GM12892 (cell line): ENCODE measurements at places on chromosomes 4 and X.

- DNase-seq = no peak
Measured at GRCh38 chr4:149690726-149691125, 124.9 kb downstream of the IQCM start.

GRCh38 chr4:103073792-103074438 lies 2.6 kb downstream of the SLC9B2 start:
- DNase-seq = no peak

- DNase-seq = no peak
Measured at GRCh38 chr4:34309383-34309906, 1934.9 kb downstream of the ARAP2 start.

DNA sequence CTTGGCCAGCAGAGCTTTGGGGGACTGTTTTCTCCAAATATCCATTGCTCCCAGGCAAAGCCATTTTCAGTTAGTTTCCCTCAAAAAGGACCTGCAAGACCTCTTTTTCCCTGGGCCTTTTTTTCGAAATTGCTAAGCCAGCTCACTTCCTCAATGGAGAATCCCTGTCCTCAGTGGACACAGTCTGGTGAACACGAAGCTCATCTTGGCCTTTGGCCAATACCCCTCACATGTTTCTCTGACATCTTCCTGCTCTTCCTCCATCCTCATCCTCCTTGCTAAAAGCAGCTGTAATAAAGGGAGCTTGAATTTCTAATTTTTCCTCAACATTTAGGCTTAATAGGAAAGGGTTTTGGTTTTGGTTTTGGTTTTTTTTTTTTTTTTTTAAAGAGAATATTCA lies 17.6 kb upstream of the PRPS1 start:
- no peak for DNase-seq

DNA sequence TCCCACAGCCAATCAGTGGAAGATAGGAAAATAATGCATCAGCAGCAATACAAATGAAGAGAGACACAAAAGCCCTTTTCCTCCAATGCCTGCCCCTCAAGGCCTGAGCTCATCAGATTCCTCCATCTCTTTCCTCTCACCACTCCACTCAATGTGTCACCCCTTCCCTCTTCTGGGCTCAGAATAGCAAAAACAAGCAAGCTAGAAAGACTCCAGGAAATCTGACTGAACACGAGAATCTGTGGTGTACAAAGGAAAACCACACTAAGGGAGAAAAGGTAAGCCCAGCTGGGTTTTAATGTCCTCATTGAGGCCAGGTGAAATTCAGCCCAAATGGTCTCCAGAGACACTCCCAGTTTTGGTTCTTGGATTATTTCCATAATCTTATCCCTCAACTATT lies 46.3 kb downstream of the ARHGEF9 start:
- no peak for DNase-seq

GRCh38 chrX:103910430-103910829 lies 52.0 kb upstream of the TMSB15B start:
- no peak for DNase-seq

GRCh38 chr4:8353912-8354453 lies 84.4 kb downstream of the HTRA3 start:
- DNase-seq = no peak

DNA sequence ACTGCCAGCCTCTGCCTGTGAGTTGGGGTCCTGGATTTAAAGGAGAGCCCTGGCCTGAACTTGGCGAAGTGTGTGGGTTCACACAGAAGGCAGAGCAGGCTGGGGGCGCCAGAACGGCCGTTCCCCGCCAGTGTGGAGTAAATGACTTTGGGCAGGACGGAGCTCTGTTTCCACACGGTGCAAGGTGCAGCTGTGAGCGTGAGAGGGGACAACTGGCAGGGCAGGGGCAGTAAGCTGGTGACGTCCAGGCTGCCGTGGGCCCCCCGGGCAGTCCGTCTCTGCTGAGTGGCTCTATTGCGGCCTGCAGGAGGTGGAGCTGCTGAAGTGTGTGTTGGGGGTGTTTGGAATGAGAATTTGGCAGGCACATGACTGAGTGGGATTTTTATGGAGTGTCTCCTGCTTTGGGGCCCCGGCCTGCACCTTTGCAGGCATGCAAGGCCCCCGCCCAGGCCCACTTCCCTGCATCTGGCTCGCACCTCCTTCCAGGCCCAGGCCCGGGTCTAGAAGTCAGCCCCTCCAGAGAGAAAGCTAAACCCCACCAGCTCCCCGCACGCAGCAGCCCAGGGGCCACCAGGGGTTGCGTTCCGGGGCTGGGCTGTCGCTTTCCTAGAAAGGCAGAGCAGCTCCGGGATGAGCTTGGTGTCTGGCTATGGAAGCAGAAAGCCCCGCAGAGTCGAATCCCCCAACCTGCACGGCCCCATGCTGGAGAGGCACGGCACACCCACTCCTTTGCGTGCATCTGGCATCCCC lies 62.2 kb upstream of the GRPEL1 start:
- no peak for DNase-seq

- no peak for DNase-seq
Measured at GRCh38 chr4:143473334-143474126, 40.0 kb upstream of the SMARCA5 start.

DNA sequence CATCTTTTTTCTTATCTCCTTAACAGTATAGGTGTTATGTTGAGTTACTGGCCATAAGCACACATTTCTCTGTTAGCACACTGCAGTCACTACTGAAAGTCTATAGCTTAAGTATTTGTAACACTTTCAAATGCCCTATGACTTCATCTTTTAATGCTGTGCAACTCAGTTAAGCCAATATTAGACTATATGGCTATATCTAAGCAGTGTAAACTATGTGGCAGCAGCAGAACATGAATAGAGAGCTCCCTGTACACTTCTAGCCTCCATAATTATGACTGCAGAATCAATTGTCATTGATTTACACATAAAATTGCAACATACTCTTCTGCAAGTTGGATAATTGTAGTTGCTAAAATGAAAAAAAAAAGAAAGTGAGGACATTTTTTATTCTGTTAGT lies 250.3 kb downstream of the EPHA5 start:
- no peak for DNase-seq

DNA sequence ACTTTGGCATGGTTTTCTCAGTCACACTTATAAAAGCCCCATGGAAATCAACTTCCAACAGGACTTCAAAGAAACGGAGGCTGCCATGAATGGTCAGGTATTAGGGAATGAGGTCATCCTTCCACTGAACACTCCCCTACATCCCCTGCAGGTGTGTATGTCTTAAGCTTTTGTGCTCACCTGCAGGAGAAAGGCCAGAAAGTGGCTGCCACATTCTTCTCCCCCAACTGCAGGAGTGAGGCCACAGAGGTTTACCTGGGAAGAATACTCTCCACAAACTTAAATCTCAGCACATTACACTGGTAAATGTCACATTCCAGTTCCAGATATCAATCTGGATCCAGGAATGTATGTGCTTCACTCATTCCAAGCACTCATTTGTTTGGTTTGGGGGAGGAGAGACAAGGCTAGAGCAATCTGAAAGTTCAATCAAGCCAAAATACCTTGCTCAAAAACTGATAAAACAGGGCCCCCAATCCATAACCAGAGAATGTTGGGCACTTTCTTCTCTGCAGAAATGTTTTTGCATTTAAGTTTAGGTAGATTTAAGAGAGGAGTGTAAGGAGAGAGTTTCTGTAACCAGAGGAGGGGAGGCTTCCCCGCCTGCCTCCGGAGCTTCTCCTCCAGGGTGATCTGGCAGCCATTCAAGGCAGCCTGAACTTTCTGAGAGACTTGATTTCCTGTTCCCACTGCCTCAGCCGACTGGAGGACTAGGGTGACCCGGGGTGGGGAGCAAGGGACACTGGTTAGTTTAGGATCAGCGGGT lies 15.4 kb downstream of the FAM9C start:
- DNase-seq = no peak

DNA sequence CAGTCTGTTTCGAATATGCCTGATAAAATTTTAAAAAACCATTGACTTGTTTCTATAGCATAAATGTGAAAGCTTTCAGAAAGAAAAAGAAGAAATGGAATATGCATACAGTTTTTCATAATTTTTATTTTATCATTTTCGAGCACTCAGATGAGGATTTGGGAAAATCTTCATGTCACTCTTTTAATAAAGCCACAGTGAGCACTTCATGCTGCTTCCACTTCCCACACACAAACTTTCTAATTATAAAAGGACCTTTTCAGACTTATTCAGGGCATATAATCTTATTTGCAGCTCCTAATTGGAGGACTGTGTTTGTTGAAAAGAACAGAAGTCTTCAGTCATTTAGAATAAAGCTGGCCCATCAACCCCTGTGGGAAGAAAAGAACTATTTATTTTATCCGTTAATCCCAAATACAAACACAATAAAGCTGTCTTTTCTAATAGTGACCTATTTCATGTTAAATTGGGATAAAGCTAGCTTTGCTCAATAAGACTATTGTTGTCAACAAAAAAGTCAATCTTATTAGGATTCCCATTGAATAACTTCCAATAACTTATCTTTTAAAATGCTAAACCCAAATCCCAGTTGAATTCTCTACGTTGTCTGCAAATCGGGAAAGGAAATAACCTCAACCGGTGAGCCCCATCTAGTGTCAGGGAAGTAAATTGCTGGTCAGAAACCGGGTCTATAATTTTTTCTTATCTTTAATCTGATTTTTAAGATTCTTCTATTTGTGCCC lies 211.5 kb downstream of the PDGFRA start:
- DNase-seq = no peak

GRCh38 chrX:101386542-101386885 lies 523 bp upstream of the BTK start:
- no peak for DNase-seq

DNA sequence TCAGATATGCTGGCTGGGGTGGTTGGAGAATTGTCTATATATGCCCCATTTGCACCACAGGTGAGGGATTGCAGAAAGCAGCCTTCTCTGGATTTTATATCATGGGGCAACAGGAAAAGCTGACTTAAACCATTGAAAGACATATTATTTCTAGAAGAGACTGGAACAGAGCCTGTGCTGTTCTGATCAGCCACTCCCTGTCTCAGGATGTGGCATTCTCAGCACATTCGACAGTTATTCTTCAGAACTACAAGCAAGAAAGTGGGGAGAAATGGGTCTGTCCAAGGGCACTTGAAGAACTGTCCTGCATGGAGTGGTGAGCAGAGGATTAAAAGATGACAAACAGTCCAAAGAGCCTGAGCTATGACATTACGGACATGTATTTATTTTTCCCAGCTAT lies 67.8 kb upstream of the EPHA5 start:
- no peak for DNase-seq

DNA sequence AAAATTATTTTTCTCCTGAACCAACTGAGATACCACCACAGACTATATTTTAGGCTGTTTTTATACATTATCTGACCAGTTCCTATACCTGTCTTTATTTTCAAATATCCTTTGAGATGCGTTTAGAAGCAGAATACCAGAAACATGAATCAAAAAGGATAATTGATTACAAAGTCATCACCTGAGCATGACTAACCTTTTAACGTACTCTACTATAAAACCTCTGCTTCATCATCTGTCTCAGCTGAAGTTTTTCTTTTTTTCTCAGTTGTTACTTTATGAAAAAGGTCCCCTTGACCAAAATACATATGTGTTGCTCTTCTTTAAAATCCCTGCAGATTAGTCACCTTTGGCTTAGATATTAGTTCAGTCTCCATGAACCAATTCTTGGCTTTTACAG lies 109.8 kb downstream of the AMMECR1 start:
- DNase-seq = no peak

- DNase-seq = no peak
Measured at GRCh38 chr4:129543299-129543698, 447.3 kb downstream of the C4orf33 start.

- DNase-seq = no peak
Measured at GRCh38 chr4:32102896-32103295, 1382.7 kb downstream of the PCDH7 start.

DNA sequence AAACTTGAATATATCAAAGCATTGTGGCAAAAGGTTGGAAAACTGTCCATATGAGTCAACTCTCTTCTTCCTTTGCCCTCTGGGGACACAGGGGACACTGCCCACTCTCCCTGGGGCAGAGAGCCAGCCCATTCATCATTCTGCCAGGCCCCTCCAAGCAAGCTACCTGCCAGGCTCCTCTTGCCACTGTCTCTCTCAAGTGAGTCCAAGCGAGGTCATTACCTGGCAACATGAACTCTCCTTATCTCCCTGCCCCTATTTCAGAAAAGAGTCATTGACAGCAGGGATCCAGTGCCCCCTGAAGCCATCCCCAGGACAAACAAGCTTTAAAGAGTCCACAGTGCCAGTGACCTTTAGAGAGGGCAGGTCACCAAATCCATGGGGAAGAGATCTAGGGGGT lies 312.7 kb upstream of the PPARGC1A start:
- DNase-seq = no peak

- DNase-seq = no peak
Measured at GRCh38 chrX:134172588-134173259, 64.3 kb upstream of the CCDC160 start.

GRCh38 chr4:10281996-10282395 lies 165.4 kb upstream of the WDR1 start:
- no peak for DNase-seq

DNA sequence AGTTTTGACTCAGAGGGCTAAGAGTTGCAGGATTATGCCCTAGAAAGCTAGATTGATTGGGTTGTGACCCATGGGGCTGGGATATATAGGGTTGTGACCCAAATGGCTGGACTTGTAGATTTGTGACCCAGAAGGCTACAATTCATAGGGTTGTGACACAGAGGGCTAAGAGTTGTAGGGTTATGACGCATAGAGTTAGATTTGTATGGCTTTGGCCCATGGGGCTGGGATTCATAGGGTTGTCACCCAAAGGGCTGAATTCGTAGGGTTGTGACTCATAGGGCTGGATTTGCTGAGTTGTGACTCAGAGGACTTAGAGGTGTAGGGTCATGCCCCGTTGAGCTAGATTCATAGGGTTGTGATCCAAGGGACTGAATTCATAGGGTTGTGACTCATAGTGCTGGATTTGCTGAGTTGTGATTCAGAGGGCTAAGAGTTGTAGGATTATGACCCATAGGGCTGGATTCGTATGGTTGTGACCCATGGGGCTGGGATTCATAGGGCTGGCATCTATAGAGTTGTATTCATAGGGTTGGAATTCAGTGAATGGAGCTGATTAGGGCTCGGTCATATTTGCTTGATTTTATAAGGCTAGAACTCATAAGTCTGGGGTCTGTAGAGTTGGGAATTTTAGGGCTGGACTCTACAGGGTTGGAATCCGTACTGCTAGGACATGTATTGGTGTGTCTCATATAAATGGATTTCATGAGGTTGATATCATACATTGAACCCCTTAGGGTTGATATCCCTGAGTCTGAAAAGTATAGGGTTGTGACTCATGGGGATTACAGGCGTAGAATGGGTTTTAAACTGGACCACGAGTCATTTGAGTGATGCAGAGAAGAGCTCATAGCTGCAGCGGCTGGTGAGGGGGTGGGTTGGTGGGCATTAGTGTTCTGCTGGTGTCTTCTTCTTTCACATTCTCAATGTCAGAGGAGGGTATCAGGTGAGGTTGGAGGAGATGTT lies 125.7 kb downstream of the CRLF2 start:
- no peak for DNase-seq

GRCh38 chr4:21596521-21596920 lies 352.1 kb downstream of the KCNIP4 start:
- DNase-seq = no peak

GRCh38 chr4:177125656-177126055 lies 184.0 kb upstream of the NEIL3 start:
- DNase-seq = no peak
